ENCODE measurements at places on chromosomes 1 and 21. TPM values are rescaled to one million over a fixed set of nuclear protein-coding genes. Genes with fewer than 3 reads are reported as not detected.

Gene BARHL2
- total RNA-seq, result not detected

Gene DNASE2B
- not detected for total RNA-seq

Gene CCDC17
- total RNA-seq, result 0.89 TPM

Gene REN
- 0.13 TPM for total RNA-seq

Gene SLC25A34
- total RNA-seq, result 2.1 TPM

Gene LAMB3
- 6.2 TPM for total RNA-seq

Gene RERE
- 29.3 TPM for total RNA-seq

Gene CFAP57
- total RNA-seq, result not detected

Gene OR2L5
- not detected for total RNA-seq

Gene C8B
- not detected for total RNA-seq

Gene TSTD1
- total RNA-seq, result 43.5 TPM

Gene LRRC53
- not detected for total RNA-seq

Gene VASH2
- total RNA-seq, result 4.1 TPM

Gene FCRL2
- not detected for total RNA-seq

Gene SPRR2E
- not detected for total RNA-seq

Gene NPR1
- 4.7 TPM for total RNA-seq

Gene LRRC3
- 2.9 TPM for total RNA-seq

Gene RAD54L
- total RNA-seq, result 16.0 TPM

Gene PKN2
- 19.1 TPM for total RNA-seq

Gene FMO1
- not detected for total RNA-seq

Gene FHAD1
- 0.51 TPM for total RNA-seq

All from mesangial cell (primary cell).